ENCODE measurements at places on chromosomes 6 and 20.

- DNase-seq = no peak
These were observed 15.6 kb upstream of the TRIM39 start for GRCh38 chr6:30311101-30311500.

DNA sequence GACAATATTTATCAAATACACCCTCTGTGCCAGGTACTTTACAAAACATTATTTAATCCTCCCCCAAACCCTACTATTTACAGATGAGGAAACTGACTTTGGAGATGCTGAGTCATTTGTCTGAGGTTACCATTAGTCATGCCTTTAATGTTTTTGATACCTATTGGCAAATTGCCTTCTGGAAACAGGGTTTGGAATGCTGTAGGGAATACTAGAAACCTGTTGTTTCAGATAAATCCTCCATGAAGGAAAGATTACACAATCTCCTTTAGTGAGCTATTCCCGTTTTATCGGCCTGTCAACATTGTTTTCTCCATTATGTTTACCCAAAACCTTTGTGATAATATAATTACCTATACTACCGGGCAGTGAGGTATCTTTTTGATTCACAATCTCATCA lies 93.6 kb upstream of the ADGRF1 start:
- DNase-seq = no peak

GRCh38 chr20:45588800-45589199 lies 9.7 kb upstream of the WFDC8 start:
- DNase-seq = no peak

- no peak for DNase-seq
These were observed 280.9 kb downstream of the CDH26 start for GRCh38 chr20:60238992-60239660.

DNA sequence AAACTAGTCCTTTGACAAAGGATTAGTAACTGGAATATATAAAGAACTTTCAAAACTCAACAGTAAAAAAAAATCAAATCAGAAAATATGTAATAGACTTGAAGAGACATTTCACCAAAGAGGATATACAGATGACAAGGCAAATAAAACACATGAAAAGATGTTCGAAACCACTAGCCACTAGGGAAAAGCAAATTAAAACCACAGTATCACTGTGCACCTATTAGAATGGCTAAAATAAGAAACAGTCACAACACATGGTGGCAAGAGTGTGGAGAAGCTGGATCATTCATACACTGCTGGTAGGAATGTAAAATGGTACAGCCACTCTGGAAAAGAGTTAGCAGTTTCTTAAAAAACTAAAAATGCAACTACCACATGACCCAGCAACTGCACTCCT lies 14.9 kb downstream of the ZBTB2 start:
- no peak for DNase-seq

GRCh38 chr6:167750956-167751358 lies 75.8 kb upstream of the AFDN start:
- peak; percentile 96 for DNase-seq

DNA sequence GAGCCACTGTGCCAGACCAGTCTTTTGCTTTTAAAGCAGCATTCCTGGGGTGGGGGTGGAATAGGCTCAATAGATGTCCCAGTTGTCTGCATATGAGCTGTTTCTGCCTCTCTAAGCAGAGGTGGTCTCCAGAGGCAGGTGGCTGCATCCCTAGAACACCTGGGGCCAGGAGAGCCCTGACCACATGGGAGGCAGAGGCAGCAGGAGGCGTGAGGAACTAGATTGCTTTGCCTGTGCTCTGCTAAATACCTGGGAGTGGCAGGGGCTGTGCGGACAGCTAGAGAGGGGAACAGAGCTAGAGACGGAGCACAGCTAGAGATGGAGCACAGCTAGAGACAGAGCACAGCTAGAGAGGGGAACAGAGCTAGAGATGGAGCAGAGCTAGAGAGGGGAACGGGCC lies 29.1 kb upstream of the CLDN20 start:
- DNase-seq = no peak

DNA sequence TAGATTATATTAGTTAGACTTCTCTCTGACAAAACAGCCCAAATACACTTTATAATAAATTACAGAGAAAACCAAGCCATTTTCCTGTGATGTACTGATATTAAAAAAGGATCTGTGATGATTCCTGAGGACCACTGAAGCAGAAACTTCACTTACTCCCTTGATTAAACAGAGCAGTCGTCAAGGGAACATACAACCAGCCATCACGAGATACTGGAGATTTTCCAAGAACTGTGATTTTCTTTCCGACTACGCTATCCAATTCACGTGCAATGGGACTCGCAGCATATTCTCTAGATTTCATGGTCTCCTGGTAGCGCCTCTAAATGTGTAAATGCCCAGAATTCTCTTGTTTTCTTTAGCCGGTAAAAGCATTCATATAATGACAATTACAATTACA lies 377.4 kb downstream of the PHF3 start:
- peak; percentile 23 for DNase-seq

DNA sequence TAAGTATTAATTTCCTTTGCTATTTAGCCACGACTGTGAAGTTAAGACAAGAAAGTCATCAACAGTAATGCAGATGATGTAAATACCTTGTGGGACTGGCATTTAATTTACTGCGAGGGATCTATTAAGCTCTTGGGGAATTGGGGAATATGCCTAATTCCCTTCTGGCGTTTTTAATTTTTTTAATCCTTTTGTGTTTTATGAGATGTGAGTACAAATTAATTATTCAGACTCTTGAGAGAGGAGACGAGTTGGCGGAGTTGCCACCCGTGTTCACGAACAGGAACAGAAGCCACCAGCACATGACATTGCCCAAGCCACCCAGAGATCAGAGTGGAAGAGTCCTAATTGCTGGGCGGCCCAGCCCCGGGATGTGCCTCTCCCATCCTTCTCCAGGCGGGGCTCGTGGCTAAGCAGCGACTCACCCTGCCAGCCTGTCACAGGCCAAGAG lies 533 bp upstream of the CRYBG1 start:
- no peak for DNase-seq

GRCh38 chr20:33165416-33166055 lies 2.4 kb upstream of the BPIFA2 start:
- peak; percentile 50 for DNase-seq

DNA sequence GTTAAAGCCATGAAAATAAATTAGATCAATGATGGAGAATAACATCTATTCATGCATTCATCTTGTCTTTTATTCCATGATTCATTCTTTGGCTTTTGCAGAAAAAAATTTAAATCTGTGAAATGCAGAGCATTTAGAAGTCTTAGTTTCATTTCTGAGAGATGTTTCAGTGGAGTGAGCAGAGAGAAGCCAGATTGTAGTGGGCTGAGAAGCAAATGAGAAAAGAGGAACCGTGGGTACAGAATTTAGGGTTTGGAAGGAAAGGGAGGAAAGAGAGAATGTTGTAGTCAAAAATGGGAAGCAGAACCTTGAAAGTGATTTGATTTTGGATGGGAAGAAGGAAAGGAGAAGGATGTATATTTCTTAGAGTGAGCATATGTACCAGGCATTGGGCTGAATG lies 260.3 kb upstream of the MAN1A1 start:
- no peak for DNase-seq

GRCh38 chr20:50636601-50637540 lies 54.5 kb downstream of the RIPOR3 start:
- DNase-seq = no peak

GRCh38 chr6:131062241-131063027 lies 611 bp downstream of the EPB41L2 start:
- peak; percentile 13 for DNase-seq

GRCh38 chr20:47606414-47606982 lies 104.8 kb downstream of the NCOA3 start:
- no peak for DNase-seq

- DNase-seq = no peak
These were observed 33.6 kb downstream of the APCDD1L start for GRCh38 chr20:58481481-58482021.

DNA sequence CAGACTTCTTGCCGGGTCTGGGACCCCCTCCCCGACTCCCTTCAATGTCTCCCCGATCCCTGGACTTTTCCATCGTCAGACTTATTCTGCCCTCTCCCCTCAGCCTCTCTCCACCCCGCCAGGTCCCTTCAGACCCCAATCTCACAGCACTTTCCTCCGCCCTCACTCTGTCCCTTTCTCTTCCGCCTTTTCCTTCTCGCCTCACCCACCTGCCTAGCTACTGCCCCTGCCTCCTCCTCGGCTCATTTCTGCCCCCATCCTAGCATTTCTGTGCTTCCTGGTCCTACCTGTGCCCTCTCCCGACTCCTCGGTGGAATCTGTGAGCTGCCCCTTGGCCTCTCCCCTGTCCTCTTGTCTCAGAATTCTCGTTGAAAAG lies 616 bp downstream of the CHMP4B start:
- DNase-seq = peak; percentile 5
